ENCODE measurements at places on chromosomes 5 and 9.

- DNase-seq = no peak
Measured at GRCh38 chr9:4012441-4012840, 287.4 kb downstream of the GLIS3 start.

- peak; percentile 31 for DNase-seq
Measured at GRCh38 chr5:28215091-28215490, 1176.7 kb upstream of the CDH9 start.

- DNase-seq = no peak
Measured at GRCh38 chr5:145495741-145496140, 339.4 kb downstream of the PRELID2 start.

- DNase-seq = no peak
Measured at GRCh38 chr5:149795360-149795759, 65.2 kb downstream of the PPARGC1B start.

GRCh38 chr5:10671041-10672008 is 89.7 kb downstream of the DAP start:
- DNase-seq = no peak

- DNase-seq = no peak
Measured at GRCh38 chr5:9373571-9373970, 172.3 kb downstream of the SEMA5A start.

- peak; percentile 98 for DNase-seq
Measured at GRCh38 chr5:51201024-51201423, 182.2 kb upstream of the ISL1 start.

DNA sequence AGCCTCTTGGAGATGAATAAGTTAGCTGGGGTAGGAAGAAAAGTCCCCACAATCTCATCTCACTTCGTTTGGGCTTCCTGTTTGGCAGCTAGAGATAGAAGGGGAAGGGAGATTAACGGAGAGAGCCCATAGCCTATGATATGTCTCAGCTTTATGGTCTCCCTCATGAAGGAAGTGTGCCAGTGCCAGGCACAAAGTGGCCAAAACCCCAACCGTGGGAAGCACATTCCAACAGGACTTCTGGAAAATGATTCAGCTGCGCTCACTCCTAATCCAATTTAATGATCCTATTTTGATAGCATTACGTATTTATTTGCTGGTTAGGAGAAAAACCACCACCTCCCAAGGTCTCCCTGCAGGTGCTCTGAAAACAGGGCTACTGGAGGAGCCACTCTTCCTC is 303.1 kb upstream of the CLINT1 start:
- no peak for DNase-seq

DNA sequence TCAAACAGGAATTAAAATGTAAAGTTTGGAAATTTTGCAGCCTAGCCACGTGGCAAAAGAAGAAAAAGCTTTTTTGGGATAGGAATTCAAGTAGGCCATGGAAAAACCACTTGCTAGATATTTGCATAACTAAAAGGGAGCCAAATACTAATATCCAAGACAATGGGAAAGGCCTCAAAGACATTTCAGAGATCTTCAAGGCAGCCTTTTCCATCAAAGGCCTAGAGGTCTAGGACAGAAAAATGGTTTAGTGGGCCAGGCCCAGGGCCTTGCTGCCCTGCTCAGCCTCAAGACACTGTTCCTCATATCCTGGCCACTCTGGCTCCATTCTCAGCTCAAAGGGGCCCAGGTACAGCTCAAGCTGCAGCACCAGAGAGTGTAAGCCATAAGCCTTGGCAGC is 265.9 kb upstream of the RPS23 start:
- DNase-seq = no peak
